ENCODE measurements at places on chromosomes 4 and X.

GRCh38 chr4:70759126-70759525, 37.4 kb downstream of the RUFY3 start:
- DNase-seq, result no peak

GRCh38 chrX:107996124-107996523, 14.0 kb upstream of the TEX13B start:
- DNase-seq, result no peak

DNA sequence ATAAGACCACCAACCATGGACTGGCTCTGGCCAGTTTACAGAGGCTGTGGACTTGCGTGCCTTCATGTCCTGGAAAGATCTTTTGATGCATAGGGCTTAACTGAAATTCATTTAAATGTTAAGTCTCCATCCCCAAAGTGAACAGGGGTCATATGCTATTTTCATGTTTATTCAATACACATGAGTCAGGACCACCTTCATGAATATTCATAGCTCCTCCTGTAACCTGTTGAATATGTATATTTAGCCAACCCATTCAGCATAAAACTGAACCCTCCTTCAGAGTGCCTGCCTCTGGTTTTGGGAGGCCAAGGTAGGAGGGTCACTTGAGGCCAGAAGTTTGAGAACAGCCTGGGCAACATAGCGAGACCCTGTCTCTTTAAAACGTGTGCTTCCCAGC, 7.1 kb downstream of the CTPS2 start:
- DNase-seq, result no peak

- DNase-seq, result no peak
Observed at GRCh38 chr4:79687006-79687405, 279.0 kb upstream of the GK2 start.

DNA sequence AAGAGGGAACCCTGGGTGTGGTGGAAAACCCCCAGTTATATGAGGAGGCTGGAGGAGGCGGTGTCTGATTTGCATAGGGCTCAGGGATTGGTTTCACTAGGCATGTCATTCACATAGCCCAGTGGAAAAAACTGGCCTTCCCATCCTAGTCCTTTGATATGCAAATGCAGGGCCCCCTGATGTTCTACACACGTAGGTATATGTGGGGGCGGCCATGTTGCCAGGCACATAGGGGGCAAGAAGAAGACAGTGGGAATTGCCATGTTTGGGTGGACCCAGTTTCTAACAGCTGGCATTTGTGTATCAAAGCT, 34.0 kb upstream of the ENPP6 start:
- DNase-seq, result no peak

GRCh38 chr4:147477439-147477838, 3.5 kb upstream of the EDNRA start:
- DNase-seq, result no peak

DNA sequence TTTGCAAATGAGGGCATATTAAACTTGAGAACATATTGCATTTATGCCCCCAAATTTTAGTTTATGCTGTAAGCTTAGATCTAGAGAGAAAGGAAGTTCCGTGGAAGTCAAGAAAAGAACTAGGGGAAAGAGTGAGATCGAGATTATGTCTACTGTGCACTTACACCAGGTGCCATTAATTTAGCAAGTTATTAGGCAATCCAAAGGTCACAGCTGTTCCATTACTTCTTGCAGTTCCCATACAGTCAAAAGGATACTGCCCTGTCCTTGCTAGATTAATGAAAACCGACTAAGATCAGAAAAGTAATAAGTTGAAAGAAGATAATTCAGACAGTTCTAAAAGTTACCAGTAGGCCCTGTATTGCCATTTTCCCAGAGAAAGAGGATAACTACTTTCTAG, 49.3 kb upstream of the SLC7A11 start:
- DNase-seq, result no peak

GRCh38 chr4:24968992-24969391, 56.1 kb upstream of the CCDC149 start:
- DNase-seq, result no peak

DNA sequence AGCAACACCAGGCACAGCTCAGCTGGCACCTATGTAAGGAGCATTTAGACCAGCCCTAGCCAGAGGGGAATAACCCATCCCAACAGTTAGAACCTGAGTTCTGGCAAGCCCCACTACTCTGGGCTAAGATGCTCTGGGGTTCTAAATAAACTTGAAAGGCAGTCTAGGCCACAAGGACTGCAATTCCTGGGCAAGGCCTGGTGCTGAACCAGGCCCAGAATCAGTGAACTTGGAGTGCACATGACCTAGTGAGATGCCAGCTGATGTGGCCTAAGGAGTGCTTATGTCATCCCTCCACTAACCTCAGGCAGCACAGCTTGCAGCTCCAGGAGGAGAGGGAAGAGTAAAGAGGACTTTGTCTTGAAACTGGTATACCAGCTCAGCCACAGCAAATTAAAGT, 7.6 kb upstream of the PRRG3 start:
- DNase-seq, result no peak
